Fibroblast of skin of scalp (primary cell): ENCODE measurements at places on chromosomes 2 and 18.
A peak's percentile ranks its signal among the peaks of the same experiment; 100 is the strongest.

DNA sequence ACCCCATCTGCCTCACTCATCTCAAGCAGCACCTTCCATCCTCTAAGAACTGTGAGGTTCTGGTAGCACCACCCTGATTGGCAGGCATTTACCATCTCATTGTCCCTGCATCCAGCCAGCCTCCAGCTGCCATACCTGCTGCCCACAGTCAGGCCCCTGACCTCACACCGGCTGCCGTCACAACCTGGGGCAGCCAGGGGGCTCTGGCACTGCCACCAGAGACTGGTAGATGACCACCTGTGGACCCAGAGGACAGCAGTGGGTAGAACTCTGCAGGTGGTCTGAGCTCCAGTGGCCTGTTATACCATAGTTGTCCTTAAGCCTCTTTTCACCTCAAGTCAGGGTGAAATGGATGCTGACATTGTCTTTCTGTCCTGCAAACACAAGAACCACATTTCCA lies 69.4 kb downstream of the POLE4 start:
- no peak for DNase-seq

DNA sequence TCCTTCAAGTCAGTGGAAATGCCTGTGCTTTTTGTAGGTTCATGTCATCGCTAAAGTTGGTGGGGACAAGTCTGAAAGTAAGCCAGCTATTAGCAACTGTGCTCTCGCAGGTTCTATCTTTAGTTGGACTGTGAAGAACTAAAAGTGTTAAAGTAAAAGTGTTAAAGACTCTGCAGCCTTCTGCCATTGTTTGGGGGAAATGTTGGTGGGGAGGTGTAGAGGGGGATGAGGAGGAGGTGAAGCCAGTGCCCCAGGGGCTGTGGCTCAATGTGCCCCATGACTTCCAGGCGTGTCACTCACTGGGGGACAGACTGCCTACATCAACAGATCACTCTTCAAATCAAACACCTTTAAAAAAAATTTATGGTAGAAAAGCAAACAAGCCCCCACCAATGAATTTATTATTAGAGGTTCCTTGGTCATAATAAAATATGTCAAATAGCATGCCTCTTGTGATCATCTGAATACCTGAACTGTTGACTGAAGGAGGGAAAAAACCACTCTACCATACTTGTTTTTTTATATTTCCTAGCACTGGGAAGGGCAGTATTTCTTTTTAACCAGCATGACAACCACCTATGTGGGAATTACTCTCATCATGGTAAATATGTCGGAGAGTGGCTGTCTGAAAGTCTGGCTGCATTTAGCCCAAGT lies 19.3 kb downstream of the TGFA start:
- no peak for DNase-seq

- no peak for DNase-seq
Observed at GRCh38 chr18:26255695-26256622, 29.7 kb downstream of the TAF4B start.

DNA sequence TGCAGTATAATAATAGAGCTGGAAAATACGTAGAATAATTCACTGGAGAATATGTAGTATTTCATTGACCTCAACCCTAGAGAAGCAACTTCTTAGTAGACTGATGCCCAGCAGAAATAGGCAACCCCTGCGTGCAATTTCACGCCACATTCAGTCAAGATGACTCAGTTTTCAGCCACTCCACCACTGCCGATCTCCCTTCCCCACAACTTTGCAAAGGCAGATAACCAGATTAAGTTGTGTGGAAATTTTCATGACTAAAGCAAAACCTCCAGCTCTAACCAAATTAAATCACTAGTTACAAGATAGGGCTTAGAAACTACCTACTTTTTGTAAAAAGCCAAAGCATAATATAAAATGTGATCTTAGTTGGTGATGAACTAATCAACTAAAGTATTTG lies 63.3 kb upstream of the STK17B start:
- peak; percentile 74 for DNase-seq

DNA sequence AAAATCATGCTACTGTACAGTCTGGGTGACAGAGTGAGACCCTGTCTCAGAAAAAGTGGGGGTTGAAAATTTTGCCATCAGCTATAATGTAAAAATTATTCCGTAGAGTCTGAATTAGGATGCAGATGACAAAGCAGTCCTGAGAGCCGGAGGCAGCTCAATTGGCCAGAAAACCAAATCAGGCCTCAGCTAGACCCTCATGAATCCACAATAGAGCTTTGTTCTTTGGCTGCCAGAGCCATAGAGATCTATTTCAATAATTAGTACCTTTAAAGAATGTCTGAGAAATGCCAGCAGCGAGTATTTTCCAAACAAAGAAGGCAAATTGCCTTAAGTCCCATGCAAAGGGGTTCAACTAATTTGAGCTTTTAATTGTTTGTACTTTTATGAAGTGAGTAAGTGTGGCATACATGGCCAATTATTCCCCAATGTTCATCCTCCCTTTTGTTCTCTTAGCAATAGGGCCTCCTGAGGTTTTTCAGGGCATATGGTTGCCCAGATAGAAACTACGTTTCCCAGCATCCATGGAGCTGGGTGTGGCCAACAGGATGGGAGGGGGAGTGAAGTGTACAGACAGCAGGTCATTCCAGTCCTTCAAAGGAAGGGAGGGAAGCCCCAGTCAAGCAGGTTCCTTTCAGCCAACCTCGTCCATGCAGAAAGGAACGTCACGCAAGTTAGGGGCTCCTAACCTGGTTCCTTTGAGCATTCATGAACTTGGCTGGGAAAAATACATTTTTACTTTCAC lies 211.3 kb upstream of the APCDD1 start:
- DNase-seq: no peak

DNA sequence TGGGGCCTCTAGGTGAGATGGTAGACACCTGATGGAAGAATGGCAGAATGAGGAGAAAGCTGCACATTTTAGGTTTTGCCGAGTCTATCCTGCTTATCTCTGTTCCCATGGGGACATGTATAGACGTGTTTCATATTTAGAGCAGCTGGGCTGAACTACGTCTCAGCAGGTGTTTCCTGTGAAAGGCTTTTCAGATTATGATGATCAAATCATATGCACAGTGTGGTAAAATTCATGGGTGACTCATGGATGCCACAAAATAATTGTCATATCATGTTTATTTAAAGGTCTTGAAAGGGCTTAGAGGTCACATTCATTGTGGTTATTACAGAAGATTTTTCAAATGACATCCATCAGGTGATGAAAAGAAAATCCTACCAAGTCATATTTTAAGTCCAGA lies 90.5 kb downstream of the ICOS start:
- DNase-seq: peak; percentile 32

DNA sequence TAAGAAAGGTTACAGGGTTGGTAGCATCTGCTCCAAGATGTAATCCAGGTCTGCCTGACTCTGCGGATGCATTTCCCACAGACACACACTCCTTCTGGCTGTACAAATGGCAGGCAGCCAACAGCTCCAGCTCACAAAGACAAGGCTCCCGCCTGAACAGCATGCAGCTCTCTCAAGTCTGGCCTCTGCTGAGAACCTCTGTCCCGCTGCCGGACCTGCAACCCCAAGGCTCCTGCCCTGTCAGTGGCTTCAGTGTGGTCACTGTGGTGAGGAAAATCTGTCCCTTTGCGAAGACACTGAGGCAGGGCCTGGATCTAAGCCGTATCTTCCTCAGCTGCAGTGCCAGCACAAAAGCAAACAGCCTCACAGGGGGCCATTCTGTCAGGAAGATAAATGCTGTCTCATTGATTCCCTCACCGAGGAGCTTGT lies 469.3 kb upstream of the MEX3C start:
- DNase-seq: peak; percentile 64

DNA sequence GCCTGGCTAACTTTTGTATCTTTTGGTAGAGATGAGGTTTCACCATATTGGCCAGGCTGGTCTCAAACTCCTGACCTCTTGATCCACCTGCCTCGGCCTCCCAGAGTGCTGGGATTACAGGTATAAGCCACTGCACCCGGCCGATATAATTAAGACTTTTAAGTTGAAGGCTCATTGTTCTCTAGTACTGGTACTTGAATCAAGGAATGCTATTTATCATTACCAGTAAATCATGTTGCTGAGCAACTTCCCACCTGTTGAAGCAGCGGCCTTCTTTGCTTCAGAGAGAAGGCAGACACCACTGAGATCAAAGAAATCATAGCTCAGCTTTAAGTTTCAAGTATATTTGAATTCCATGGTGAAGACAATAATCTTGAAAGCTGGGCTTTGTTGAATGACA lies 58.8 kb upstream of the TMEM163 start:
- no peak for DNase-seq

GRCh38 chr18:10138719-10139118 lies 224.9 kb downstream of the VAPA start:
- no peak for DNase-seq

GRCh38 chr2:215277944-215278343 lies 33.9 kb upstream of the ATIC start:
- no peak for DNase-seq

DNA sequence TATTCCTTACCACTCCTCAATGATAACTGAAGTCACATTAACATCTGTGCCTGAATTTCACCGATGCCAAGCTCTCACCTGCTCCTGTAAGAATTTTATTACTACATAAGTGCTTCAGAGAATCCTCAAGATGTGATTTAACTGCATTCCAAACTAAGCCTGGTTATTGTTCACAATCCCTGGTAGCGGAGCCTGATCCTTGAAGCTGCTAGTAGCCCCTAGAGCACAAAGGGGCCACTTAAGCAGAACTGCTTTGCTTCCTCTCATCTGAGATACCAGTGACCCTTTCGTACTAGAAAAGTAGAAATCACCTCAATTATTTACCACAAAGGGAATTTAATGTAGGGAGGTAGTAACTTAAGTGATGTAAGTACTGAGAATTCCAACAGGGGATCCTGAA lies 529.6 kb downstream of the CPS1 start:
- no peak for DNase-seq

DNA sequence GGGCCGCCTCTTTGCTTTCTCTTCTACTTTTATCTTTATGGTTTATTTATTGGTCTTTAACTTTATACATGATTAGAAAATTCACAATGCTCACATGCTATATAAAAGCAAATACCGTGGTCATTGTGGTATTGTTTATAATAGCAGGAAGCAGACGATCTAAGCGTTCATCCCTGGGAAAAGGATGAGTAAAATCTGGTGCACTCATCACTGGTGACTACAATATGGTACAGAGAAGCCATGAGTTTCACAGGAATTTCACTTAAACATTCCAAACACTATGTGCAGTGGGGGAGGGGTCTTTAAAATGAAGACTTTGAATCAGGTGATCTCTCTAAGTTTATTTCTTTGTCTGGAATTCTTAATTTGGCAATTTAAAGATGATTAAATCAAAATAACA lies 97.9 kb downstream of the SCN3A start:
- peak; percentile 22 for DNase-seq

- no peak for DNase-seq
Observed at GRCh38 chr18:28581521-28582071, 404.7 kb upstream of the CDH2 start.

- DNase-seq: peak; percentile 3
Observed at GRCh38 chr2:82124629-82125028, 1820.1 kb upstream of the LRRTM1 start.

GRCh38 chr18:13453714-13454113 lies 235.2 kb downstream of the LDLRAD4 start:
- peak; percentile 65 for DNase-seq

DNA sequence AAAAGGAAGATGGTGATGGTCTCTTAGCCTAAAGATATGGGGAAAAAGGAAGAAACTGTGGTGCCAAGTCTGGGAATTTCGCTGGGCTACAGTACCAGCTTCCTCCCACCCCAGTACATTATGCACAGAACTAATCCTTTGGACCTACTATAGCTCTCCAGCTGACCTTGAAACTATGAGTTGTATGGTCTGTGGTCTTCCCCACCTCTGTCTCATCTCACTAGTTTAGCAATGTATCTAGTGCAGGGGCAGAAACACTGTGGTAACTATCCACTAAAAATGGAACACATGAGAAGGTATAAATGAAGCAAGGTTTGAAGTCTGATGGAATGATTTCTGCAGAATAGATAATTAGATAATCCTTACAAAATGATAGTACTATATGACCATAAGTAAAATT lies 190.4 kb upstream of the CCDC150 start:
- DNase-seq: no peak
